Lung (tissue), 17 donors: ENCODE measurements at places on chromosomes 3 and 15. TPM values are rescaled to one million over a fixed set of nuclear protein-coding genes. Genes with fewer than 3 reads are reported as not detected.

DNA sequence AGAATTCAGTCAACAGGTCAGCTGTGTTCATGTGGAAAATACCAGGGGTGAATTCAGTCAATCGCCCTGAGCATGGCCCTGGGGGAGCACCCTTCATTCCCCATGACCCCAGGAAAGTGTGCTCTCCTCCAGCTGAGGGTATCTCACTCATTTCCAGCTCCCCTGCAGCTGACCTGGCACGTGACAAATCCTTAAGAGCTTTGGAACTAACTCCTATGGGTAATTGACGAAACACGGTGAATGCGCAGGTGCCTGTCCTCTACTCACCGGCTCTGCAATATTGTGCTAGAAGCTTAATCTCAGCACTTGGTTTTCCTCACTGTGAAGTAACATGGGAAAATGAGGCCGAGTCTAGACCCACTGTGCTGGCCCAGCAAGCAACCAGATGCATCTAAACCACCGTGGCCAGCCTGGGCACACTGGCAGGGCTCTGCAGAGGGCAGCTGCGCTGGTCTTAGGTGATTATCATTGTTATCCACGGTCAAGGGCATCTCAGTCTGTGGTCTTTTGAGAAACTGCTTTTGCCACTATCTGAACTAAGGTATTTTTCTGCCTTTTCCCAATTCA is 63.1 kb downstream of the SPSB4 start:
- H3K36me3 ChIP-seq: no peaks in the 10 kb centered on the region
- DNase-seq: no peak
- H3K4me1 ChIP-seq: peaks cover 30% of the 10 kb centered on the region
- H3K4me3 ChIP-seq: no peak overlapping the region

DNA sequence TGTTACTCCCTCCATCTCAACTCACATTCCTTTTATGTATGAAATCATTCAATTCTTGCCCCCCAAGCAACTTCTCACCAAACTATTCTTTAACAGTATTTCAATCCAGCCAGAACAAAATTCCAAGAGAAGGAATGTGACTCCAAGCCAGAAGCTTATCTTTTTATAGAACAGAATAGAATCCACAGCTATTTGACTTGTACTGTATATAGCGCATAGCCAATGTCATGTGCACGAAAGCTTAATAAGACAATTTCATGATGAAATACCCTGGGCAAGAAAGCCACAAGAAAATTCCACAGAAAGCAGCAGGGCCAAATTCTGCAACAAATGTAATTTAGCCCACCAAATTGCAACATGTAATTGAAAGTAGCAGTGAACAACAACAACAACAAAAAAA is 127.6 kb upstream of the UBE2E2 start:
- H3K4me1 ChIP-seq: no peaks in the 10 kb centered on the region
- no peaks in the 10 kb centered on the region for H3K27me3 ChIP-seq
- no peak overlapping the region for H3K4me3 ChIP-seq
- H3K36me3 ChIP-seq: no peaks in the 10 kb centered on the region
- H3K27ac ChIP-seq: no peak overlapping the region

GRCh38 chr15:41866872-41867579 is 26.8 kb downstream of the SPTBN5 start:
- H3K27ac ChIP-seq: no peak overlapping the region
- no peaks in the 10 kb centered on the region for H3K36me3 ChIP-seq
- H3K27me3 ChIP-seq: no peaks in the 10 kb centered on the region
- DNase-seq: no peak

GRCh38 chr15:92933831-92934230 is 33.7 kb downstream of the CHD2 start:
- no peak overlapping the region for H3K4me3 ChIP-seq
- no peak for DNase-seq
- peaks cover 9% of the 10 kb centered on the region for H3K4me1 ChIP-seq
- H3K27ac ChIP-seq: no peak overlapping the region
- peaks cover 36% of the 10 kb centered on the region for H3K36me3 ChIP-seq
- H3K27me3 ChIP-seq: no peaks in the 10 kb centered on the region

DNA sequence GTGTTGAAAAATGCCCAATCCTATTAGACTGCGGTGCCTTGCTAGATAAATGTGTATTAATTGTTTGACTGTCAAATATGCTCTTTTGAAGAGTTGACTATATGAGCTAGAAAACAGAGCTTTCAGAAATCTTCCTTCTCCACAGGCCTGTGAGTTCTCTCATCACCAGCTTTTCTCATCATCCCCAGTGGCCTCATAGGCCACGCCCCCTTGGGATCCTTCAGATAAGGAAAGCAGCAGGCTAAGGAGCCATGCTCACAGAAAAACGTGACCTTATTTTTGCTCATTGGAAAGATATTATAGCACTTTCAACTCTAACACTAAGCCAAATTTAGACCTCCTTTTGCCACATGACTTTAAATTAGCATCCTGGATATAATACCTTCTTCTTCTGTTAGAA is 514.4 kb upstream of the ARRDC4 start:
- H3K4me1 ChIP-seq: no peaks in the 10 kb centered on the region
- no peak overlapping the region for H3K27ac ChIP-seq
- no peak overlapping the region for H3K4me3 ChIP-seq

- no peaks in the 10 kb centered on the region for H3K27me3 ChIP-seq
- no peak overlapping the region for H3K27ac ChIP-seq
- H3K36me3 ChIP-seq: peaks cover 1% of the 10 kb centered on the region
- H3K4me1 ChIP-seq: no peaks in the 10 kb centered on the region
Observed at GRCh38 chr15:94306700-94307650, 75.6 kb downstream of the MCTP2 start.

GRCh38 chr3:38274864-38275649 is 7.0 kb upstream of the SLC22A14 start:
- H3K36me3 ChIP-seq: peaks cover 8% of the 10 kb centered on the region
- H3K4me3 ChIP-seq: no peak overlapping the region

The SPINT1 gene
- 136 TPM for total RNA-seq

DNA sequence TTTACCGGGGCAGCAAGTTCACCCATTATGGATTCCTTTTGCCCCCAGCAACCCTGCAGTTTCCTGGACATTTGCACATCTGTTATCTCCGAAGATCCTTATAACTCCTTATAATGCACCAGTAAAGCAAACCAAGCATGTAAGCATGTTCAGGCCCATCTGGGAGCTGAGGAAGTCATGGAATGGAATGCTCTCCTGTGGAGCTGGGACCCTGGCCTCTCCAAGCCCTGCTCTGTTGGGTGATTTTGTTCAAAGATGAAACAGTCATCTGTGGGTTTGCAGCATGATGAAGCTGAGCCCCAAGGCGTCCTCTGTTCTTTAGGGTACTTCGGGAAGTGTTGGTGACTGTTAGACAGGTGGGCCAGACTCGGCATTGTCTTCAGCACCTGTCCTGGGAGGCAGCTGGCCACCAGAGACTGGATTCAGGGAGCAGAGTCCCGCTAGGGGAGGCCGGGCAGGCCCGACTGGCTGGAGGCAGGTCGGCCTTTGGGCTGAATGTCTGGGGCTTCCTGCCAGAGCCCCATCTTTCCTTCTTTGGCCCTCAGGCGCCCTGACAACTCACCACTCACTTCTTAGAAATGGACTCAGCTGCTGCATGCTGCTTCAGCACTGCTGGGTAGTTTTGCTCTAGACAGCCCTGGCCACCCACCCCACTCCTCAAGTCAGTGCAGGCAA is 3.9 kb downstream of the DNAH1 start:
- no peak overlapping the region for H3K27ac ChIP-seq
- no peaks in the 10 kb centered on the region for H3K27me3 ChIP-seq
- no peaks in the 10 kb centered on the region for H3K36me3 ChIP-seq
- H3K4me3 ChIP-seq: no peak overlapping the region

DNA sequence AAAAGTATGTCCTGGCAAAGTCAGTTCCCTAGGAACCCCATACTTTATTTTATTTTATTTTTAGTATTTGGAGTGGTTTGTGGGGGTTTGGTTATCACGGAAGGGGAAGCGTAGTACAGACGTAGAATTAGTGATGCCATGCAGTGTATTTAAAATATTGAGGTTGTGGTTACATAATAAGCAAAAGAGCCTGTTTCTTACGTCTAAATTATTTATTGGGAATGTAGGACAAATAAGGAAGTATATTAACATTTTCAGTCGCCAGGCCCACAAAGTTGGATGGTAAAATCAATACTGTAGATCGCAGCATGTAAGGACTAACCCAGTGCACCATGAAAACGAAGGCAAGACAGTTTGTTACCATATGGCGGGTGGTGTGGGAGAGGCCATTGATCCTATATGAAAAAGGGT is 558 bp downstream of the DTWD1 start:
- H3K4me3 ChIP-seq: peak overlapping the region; percentile 94
- peaks cover 9% of the 10 kb centered on the region for H3K4me1 ChIP-seq
- peaks cover 8% of the 10 kb centered on the region for H3K36me3 ChIP-seq
- DNase-seq: no peak
- H3K27ac ChIP-seq: peak overlapping the region; percentile 93

The TUSC2 gene
- 11.1 TPM for total RNA-seq

The GNL3 gene
- 57.5 TPM for total RNA-seq

- no peak overlapping the region for H3K4me3 ChIP-seq
- H3K27ac ChIP-seq: peak overlapping the region; percentile 43
- no peaks in the 10 kb centered on the region for H3K27me3 ChIP-seq
- no peak for DNase-seq
Observed at GRCh38 chr15:87609894-87610293, 646.6 kb downstream of the NTRK3 start.

The LRTM1 gene
- total RNA-seq: not detected

- no peak overlapping the region for H3K27ac ChIP-seq
- no peaks in the 10 kb centered on the region for H3K27me3 ChIP-seq
- no peak for DNase-seq
- no peak overlapping the region for H3K4me3 ChIP-seq
Observed at GRCh38 chr3:177626045-177626444, 428.8 kb upstream of the TBL1XR1 start.

GRCh38 chr3:72447059-72447946 is 400.9 kb downstream of the SHQ1 start:
- H3K36me3 ChIP-seq: no peaks in the 10 kb centered on the region
- peak; percentile 97 for DNase-seq
- peaks cover 2% of the 10 kb centered on the region for H3K4me1 ChIP-seq

GRCh38 chr3:187242435-187242834 is 45.1 kb downstream of the RTP1 start:
- H3K4me3 ChIP-seq: no peak overlapping the region
- H3K36me3 ChIP-seq: no peaks in the 10 kb centered on the region
- H3K27ac ChIP-seq: no peak overlapping the region
- H3K4me1 ChIP-seq: no peaks in the 10 kb centered on the region
- DNase-seq: no peak

The C3orf70 gene
- 4.9 TPM for total RNA-seq

The ROPN1 gene
- total RNA-seq: not detected

DNA sequence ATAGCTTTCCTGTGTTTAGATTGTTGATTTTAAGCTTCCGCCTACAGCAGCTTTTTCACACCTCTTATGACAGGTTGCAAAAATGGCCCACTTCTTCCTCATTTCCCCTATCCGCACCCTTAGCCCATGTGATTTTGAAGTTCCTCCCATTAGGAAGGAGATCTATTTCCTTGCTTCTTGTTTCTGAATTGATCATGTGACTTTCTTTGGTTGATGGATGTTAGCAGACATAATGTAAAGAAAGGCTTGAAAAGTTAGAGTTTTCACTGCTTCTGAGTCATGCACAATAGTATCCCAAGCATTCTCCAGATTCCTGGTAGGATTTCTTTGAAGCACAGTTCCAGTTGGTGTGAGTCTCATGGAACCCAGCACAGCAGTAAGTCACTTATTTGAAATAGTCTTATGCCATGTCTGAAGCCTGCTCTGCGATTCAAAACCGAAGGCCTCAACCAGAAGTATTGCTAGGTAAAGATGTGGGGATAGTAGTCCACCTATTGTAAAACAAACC is 76.6 kb downstream of the EDEM1 start:
- H3K36me3 ChIP-seq: no peaks in the 10 kb centered on the region
- DNase-seq: no peak
- no peaks in the 10 kb centered on the region for H3K27me3 ChIP-seq

The MYO1E gene
- total RNA-seq: 80.0 TPM

The PLD1 gene
- total RNA-seq: 17.4 TPM

DNA sequence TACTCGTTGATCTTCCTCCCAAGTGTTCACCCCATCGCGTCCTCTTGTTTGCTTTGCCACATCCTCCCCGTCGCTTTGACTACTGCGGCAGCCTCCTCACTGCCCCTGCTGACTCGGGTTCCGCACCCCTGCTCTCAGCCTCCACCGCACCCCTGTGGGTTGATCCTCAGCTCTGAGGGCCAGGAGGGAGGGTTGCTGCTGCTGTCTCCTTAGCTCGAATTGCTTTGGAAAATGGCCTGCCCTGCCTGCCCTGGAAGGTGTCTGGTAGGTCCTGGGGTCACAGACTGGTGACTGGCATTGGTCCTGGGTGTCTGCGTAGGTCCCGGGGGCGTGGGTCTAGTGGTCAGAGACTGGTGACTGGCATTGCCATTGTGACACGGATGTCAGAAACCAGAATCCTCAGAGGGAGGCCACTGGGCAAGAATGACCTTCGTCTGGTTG is 9.4 kb downstream of the MUC4 start:
- H3K27me3 ChIP-seq: peaks cover 39% of the 10 kb centered on the region
- H3K4me3 ChIP-seq: no peak overlapping the region
- no peak for DNase-seq
- H3K4me1 ChIP-seq: peaks cover 12% of the 10 kb centered on the region
- no peak overlapping the region for H3K27ac ChIP-seq
- H3K36me3 ChIP-seq: no peaks in the 10 kb centered on the region

- DNase-seq: no peak
- H3K36me3 ChIP-seq: no peaks in the 10 kb centered on the region
- peaks cover 8% of the 10 kb centered on the region for H3K4me1 ChIP-seq
- no peaks in the 10 kb centered on the region for H3K27me3 ChIP-seq
- no peak overlapping the region for H3K4me3 ChIP-seq
- no peak overlapping the region for H3K27ac ChIP-seq
Observed at GRCh38 chr3:187912007-187912406, 166.7 kb upstream of the BCL6 start.

DNA sequence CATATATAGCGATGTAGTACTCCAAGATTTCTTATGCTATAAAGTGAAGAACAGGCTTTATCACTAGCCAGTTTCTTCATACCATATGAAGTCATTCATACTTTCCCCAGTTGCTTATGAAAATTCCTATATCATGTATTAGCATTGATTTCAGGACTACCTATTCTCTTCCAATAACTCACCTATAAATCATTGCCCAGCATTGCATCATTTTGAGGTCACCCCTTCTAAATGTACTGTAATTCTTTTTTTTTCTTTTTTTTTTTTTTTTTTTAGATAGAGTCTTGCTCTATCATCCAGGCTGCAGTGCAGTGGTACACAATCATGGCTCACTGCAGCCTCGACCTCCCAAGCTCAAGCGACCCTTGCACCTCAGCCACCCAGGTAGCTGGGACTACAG is 27.1 kb downstream of the RTP3 start:
- no peak for DNase-seq
- H3K27me3 ChIP-seq: no peaks in the 10 kb centered on the region
- H3K4me1 ChIP-seq: peaks cover 1% of the 10 kb centered on the region
- no peak overlapping the region for H3K4me3 ChIP-seq
- H3K36me3 ChIP-seq: no peaks in the 10 kb centered on the region

GRCh38 chr3:196974661-196975060 is 6.0 kb upstream of the PIGZ start:
- peaks cover 2% of the 10 kb centered on the region for H3K4me1 ChIP-seq
- peaks cover 11% of the 10 kb centered on the region for H3K27me3 ChIP-seq
- DNase-seq: no peak
- H3K36me3 ChIP-seq: no peaks in the 10 kb centered on the region
- H3K4me3 ChIP-seq: no peak overlapping the region
- no peak overlapping the region for H3K27ac ChIP-seq

The HYAL3 gene
- total RNA-seq: 1.4 TPM
